ENCODE measurements at places on chromosomes 11 and 22.

- no peak for DNase-seq
Observed at GRCh38 chr22:25536589-25536988, 27.9 kb upstream of the GRK3 start.

DNA sequence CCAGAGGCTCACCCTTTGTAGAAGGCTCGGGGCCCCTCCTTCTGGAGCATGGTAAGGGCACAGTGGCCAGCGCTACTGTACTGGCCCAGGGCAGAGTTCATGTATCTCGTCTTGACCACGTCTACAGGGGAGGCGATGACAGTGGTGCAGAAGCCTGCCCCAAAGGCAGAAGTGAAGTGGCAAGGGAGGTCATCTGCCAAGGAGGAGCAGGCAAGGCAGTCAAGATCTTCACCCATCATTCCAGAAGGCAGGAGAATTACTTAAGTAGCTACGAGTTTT is 7.2 kb downstream of the UCP2 start:
- no peak for DNase-seq

- DNase-seq: no peak
Observed at GRCh38 chr22:21802673-21803072, 64.8 kb downstream of the MAPK1 start.

DNA sequence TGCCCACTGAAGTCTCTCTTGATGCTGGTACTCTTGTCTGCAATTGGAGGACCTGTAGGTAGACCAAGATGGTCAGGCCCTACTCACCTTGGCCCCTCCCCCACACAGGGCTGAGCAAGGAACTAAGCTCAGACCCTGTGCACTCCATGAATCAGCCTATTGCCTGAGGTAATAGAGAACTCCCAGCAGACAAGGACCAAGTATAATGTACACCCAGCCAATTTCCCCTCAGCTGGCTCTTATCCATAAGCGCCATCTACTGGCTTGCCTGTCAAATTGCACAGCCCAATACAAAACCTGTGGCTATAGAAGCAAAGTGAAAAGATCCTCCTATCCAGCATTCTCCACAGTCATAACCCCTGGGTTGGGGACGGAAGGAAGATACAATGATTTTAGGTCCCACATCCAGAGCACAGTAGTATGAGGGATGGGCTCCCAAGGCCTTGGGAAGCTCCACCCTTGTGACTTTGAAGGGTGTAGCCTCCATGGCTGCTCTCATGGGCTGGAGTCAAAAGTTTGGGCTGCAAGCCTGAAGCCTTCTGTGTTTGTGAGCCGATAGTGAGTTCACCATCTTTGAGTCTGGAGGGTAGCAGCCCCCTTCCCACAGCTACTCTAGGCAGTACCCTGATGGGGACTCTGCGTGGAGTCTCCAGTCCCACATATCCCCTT is 56.0 kb downstream of the GLYATL2 start:
- peak; percentile 50 for DNase-seq

GRCh38 chr11:83034673-83035014 is 37.1 kb downstream of the RAB30 start:
- no peak for DNase-seq

GRCh38 chr22:49062155-49062801 is 765.4 kb downstream of the BRD1 start:
- DNase-seq: no peak

GRCh38 chr11:105046898-105047579 is 1.9 kb upstream of the CARD16 start:
- DNase-seq: peak; percentile 14

DNA sequence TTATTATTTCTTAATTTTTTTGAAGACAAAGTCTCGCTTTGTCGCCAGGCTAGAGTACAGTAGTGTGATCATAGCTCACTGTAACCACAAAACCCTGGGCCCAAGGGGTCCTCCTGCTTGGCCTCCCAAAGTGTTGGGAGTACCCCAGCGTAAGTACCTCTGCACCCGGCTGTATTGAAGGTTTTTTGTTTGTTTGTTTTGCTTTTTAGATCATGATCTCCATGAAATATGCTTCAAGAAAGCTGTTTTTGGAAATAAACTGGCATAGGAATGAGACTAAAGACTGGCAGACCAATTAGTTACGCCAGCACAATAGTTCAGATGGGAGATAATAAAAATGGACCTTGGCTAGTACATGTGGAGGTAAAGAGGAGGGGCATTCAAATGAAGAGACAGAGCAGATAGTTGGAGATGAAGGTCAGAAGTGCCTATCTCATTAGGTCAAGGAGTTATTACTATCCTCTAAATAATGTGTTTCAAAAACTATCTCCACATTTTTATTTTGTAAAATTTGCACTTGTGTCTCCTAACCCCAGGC is 4.1 kb upstream of the MRPL48 start:
- no peak for DNase-seq

GRCh38 chr22:39598017-39598965 is 27.7 kb downstream of the CACNA1I start:
- DNase-seq: peak; percentile 78

DNA sequence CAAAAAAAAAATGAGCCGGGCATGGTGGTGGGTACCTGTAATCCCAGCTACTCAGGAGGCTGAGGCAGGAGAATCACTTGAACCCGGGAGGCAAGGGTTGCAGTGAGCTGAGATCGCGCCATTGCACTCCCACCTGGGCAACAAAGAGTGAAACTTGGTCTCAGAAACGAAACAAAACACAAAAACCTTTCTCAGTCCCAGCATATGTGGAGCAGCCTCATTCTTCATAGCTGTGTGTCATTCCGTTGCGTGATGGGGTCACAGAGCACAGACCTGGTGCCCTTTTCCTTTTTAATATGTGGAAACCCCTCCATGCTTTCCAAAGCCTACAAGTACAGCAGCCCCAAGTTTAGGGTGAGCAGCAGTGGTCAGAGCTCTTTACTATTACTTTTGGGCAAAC is 13.7 kb downstream of the PEX26 start:
- DNase-seq: no peak

DNA sequence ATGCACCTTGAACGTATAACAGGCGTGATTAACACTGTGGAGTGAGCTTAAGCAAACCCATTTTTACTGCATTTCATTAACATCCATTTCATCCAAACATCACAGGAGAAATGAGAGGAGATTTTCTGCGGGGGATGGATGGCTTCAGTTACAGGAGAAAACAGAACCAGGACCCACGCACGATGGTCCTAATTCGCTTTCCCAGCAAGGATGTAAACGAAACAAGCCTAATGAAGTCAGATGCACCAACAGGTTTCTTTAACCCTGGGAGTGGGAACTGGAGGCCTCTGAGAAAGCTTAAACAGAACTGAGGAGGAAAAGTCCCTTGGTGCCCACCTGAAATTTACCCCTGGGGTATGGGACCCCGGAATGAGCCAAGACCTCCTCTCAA is 2.7 kb downstream of the CADM1 start:
- DNase-seq: no peak

GRCh38 chr11:2298795-2299761 is 2.6 kb downstream of the C11orf21 start:
- no peak for DNase-seq

- no peak for DNase-seq
Observed at GRCh38 chr11:74325649-74326645, 14.5 kb upstream of the P4HA3 start.

GRCh38 chr11:74030723-74031676 is 22.1 kb upstream of the UCP3 start:
- DNase-seq: no peak

DNA sequence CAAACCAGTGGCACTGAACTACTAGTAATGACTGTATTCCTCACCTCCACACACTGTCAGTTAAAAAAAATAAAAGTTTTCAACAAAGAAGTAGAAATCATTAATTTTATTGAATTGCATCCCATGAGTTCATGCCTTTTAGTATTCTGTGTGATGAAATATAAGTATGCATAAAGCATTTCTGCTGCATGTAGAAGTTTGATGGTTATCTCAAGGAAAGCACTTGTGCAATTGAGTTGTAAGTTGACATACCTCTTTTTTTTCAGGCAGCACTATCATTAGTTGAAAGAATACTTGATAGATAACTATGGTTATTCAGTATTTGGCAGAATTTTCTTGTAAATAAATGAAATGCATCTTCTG is 104.4 kb downstream of the STIM1 start:
- DNase-seq: no peak

DNA sequence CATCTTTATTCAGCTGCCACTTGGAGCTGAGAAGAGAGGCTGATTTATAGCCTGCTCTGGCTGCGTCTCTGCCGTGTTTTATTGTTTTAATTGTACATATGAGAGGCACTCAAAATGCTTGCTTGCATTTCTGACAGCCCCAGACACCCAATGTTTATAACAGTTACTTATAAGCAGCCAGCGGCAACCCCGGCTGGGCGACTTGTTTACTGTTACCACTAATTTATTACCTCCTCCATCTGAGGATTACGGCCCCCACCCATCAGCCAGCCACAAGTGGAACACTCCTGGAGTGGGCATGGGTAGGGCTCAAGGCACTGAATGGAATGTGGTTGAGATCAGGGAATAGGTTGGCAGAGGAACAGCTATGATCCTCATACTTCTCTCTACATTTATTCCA is 61.2 kb downstream of the CLPB start:
- no peak for DNase-seq

GRCh38 chr11:84922836-84923235 is 704.3 kb downstream of the DLG2 start:
- DNase-seq: no peak

GRCh38 chr11:36212564-36213392 is 76.4 kb downstream of the COMMD9 start:
- no peak for DNase-seq

DNA sequence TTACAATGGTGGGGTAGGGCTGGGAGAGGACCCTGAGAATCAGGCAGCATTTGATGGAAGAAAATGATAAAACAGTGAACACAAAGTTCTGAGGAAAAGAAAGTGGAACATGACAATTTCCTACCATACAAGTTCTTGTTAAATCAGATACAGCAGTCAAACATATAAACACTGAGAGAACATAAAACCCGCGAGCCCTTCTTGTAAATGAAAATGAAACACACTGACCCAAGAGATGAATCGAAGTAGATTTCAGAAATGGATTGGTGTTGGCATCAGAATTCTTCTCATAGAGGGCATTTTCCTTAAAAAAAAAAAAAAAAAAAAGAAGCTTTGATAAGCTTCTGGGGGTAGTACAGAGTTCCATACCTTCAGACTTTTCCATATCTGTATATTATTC is 134.7 kb upstream of the TMEM45B start:
- no peak for DNase-seq

GRCh38 chr11:11373934-11374333 is 20.9 kb upstream of the CSNK2A3 start:
- DNase-seq: no peak

GRCh38 chr11:1784761-1785650 is 21.3 kb upstream of the CTSD start:
- no peak for DNase-seq

GRCh38 chr11:114762408-114762807 is 84.1 kb downstream of the NXPE2 start:
- no peak for DNase-seq

- peak; percentile 18 for DNase-seq
Observed at GRCh38 chr11:47714554-47715081, 551 bp downstream of the AGBL2 start.

GRCh38 chr11:60788401-60789125 is 3.4 kb downstream of the MS4A10 start:
- no peak for DNase-seq

- DNase-seq: no peak
Observed at GRCh38 chr22:20632518-20632917, 125.1 kb downstream of the MED15 start.

- peak; percentile 32 for DNase-seq
Observed at GRCh38 chr11:3866206-3866605, 10.7 kb downstream of the STIM1 start.

DNA sequence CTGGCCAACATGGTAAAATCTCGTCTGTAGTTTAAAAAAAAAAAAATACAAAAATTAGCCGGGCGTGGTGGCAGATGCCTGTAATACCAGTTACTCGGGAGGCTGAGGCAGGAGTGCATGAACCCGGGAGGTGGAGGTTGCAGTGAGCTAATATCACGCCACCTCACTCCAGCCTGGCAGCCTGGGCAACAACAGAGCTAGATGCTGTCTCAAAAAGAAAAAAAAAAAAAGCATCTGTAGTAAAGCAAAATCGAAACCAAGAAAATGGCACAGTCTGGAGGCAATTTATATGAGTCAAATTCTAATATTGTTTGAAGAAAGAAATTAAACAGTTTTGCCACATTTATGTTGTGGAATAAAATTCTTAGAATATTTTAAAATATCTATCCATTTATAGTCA is 365.0 kb upstream of the CHORDC1 start:
- no peak for DNase-seq

DNA sequence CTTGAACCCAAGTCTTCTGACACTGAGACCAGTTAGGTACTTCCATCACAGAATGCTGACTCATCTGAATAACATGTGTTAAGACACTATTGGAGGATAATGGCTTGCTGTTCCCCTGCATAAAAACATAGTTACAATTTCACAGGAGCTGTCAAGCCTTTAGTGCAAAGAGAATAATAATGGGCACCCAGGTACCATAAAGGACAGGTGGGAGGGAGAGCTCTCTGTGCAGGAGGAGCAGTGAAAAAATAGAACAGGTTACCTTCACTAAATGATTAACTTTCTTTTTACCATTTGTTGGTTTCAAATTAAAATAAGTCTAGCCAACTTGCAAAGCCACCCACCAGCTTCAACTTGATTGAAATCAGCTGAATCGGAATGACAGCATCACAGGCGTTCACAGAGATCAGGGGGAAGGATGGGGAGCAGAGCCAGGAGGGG is 173.2 kb downstream of the DSCAML1 start:
- no peak for DNase-seq

DNA sequence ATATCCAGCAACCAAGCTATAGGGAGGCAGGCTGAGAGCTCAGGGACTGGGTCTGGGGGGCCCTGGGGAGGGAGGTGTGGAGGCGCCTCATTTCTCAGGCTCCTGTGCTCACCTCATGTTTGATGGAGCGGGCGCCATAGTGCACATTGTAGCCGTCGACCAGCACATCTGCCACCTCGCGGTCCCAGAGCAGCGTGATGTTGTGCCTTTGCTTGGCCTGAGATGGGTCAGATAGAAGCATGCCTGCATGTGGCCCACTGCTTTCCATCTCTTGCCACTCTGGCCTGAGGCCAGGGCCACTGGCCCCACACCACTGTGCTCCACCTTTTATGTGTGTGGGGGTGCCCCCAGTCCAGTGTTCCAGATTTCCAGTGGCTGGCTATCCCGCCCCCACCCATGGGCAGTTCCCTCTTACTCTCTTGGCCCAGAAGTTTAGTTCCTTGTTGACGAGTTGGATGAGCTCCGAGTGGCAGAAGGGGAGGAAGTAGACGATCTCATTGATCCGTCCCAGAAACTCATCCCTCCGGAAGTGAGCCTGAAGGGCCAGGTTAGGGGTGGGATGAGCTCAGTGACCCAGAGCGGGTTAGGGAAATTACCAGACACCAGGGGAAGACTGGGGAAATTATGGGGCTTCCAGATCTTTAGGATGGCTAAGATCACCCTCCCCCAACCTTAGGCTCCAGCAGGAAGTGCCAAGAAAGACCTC is 50.1 kb upstream of the PHOX2A start:
- no peak for DNase-seq

DNA sequence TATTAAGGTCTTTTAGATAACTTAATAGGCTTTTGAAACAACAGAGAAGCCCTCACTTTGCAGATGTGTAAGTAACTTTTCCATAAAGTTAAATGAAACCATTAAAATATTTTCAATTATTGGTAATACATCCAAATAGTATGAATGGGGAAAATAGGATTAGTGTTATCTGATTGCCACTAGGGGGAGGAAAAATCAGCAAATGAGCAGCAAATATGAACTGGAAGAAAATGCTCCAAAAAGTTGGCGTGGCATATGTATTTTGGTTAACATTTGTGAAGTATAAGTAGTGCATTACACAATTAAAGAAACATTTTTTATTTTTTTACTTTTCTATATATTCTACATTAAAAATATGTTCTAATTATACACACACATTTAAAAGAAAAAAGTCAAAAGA is 259.8 kb upstream of the ANO5 start:
- no peak for DNase-seq
